Lower leg skin (tissue), 4 donors: ENCODE measurements at places on chromosomes 12 and 14.

DNA sequence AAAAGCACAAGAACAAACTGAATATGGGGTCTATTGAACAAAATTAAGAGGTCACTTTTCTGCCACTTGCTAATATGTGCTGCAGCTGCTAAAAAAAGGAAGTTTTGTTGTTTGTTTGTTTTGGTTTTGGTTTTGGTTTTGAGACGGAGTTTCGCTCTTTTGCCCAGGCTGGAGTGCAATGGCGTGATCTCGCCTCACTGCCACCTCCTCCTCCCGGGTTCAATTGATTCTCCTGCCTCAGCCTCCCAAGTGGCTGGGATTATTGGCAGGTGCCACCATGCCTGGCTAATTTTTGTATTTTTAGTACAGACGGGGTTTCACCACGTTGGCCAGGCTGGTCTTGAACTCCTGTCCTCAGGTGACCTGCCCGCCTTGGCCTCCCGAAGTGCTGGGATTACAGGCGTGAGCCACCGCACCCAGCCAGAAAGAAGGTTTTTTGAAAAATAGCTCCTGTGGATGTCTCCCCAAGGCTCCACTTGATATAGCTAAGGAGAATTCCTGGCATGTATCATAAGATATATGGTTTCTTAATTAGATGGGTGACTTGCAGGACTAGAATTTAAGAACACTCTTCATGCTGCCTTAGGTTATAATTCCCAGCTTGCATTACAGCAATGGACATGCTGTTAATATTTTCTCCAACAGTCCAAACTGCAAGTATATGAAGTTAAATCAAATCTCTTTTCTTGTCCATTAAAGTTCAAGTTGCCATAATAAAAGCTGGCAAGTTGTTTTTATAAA, 237.6 kb upstream of the AMIGO2 start:
- DNase-seq = no peak

GRCh38 chr12:62438098-62438692, 28.4 kb upstream of the MON2 start:
- DNase-seq = peak; percentile 44

DNA sequence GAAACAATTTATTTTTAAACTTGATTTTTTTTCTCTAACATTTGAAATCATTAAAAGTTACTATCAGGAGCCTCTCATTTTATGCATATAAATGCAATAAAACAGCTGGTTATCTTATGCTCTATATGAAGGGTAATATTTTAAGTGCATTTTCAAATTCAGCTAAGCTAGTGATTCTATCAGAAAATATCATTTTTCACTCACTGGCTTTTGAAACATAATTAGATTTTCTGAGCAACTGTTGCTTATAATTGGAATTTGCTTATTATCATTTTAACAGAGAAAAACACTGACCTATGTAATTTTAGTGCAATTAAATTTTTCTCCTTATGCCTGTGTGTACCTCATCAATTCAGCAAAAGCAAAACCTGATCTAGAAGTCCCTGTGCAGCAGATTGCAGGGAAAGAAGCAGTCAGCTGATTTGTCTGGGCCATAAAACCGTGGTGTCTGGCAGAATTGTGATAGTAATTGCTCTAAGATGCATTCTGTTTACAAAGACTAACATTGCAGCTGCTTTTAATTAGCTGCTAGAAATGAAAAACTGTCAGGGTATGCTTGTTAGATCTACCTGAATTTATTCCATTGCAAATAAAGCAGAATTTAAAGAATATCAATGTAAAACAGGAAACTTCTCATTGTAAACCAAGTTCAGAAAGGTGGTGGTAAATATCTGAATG, 75.0 kb downstream of the BICD1 start:
- DNase-seq = no peak

GRCh38 chr14:32611752-32612151, 282.7 kb downstream of the AKAP6 start:
- DNase-seq = no peak

GRCh38 chr12:15982471-15982870, 71.3 kb downstream of the DERA start:
- DNase-seq = no peak

DNA sequence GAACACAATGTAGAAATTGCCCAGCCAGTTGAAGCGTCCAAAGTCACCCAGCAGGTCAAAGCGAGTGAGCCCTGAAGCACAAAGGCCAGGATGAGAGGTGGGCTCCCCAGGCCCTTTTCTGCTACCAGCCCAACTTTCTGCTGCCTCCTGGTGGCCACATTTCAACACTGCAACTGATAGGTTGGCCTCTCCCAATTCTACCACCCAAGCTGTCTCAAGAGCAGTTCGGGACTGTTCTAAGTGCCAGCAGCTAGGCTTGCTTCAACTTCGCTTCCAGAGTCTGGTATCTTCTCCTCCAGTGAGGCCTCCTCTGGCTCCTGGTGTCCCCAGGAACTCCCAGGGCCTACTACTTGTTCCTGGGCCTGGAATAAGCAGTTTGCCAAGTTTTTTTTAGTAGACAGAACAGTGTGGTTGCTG, 3.4 kb upstream of the DHH start:
- DNase-seq = no peak

DNA sequence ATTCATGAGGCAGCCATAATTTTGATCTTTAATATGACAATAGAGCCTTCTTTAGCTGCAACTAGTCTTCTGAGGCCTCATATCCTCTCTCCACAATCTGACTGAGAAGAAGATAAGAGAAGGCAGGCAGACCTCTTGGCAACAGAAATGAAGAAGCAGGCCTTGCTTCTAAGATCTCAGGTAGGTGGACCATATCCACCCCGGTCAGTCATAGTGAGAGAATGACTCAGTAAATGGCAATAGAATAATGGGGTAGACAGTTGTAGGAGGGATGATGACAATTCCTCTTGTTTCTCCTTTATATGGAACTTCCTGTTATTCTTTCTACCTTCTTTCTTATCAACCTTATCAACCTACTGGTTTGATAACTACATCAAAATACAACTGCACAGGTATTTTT, 246.7 kb upstream of the G2E3 start:
- no peak for DNase-seq

DNA sequence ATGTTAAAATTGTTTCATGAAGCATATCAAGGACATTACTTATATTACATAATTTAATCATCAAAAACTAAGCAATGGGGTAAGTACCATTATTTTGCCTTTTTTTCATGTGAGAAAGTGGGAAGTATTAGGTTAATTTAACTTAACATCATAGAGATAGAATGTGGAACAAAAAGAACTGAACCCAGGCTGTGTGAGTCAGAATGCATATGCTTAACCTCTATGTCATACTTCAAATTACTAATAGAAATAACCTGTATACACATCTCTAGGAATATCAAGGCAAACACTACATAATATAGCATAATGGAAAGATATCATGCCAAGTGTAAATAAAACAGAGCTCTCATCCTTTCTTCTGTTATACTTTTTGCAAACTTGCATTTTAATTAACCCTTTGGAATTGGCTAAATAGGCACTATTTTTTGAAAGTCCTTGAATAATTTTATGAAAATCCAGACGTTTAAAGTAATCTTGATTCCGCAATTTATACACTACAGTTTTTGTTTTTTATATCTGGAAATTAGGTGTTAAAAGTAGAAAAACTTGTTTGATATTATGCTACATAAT, 777.7 kb downstream of the SLC6A15 start:
- no peak for DNase-seq

GRCh38 chr14:73227812-73228781, 9.2 kb upstream of the PAPLN start:
- DNase-seq = peak; percentile 93

GRCh38 chr12:24473097-24473496, 475.8 kb downstream of the BCAT1 start:
- no peak for DNase-seq

DNA sequence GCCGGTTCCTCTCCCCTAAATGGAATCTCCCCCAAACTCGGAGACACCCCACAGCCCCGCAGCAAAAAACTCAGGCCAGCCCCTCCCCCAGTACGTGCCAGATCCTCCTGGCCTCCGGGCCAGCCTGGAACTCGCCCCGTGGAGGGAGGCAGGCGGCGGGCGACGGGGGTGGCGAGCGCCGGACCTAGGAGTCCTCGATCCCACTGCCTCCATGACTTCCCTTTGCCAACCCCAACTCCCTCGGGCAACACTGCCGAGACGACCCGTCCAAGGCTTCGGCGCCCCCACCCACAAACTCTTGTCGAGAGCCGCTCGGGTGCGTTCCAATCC, 400 bp downstream of the ADCY6 start:
- no peak for DNase-seq

DNA sequence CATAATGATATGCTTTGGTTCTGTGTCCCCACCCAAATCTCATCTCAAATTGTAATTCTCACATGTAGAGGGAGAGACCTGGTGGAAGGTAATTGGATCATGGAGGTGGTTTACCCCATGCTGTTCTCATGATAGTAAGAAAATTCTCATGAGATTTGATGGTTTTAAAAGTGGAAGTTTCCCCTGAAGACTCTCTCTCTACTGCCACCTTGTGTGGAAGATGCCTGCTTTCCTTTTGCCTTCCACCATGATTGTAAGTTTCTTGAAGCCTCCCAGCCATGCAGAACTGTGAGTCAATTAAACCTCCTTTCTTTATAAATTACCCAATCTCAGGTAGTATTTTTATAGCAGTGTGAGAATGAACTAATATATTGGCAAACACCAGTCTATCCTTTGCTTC, 260.4 kb upstream of the PPFIA2 start:
- no peak for DNase-seq

GRCh38 chr14:104754213-104754851, 1.4 kb downstream of the SIVA1 start:
- DNase-seq = no peak

DNA sequence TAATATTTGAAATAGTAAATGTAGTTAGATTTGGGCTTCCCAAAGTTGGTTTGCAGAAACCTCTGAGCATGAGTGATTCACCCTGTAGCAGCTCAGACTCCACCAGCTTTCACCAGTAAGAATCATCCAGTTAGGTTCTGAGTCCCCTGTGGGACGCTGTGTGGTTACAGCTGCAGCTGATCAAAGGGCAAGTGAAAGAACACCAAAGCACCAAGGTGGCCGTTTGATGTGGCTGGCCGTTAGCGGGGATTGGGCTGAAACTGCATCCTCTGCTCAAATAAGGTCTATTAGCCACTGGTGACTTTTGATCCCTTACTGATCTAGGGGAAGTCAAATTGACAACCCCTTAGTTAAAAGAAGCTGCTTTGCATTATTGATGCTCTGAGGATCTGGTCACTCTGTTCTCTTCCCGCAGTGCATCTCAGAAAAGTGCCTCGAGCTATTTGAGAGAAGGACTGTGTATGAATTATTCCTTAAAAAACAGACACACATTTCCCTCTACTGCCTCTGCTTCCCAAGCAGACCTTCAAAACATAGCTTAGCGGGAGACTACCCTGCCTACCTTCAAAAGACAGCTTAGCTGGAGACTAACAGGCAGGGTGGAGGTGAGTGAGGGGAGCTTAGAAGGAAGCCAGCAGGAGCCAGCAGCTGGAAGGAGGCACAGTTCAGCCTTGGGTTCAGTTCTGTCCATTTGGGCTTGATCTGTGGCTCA, 3.7 kb downstream of the ABHD12B start:
- DNase-seq = no peak

- peak; percentile 98 for DNase-seq
Measured at GRCh38 chr12:100266585-100266834, 369 bp downstream of the DEPDC4 start.

DNA sequence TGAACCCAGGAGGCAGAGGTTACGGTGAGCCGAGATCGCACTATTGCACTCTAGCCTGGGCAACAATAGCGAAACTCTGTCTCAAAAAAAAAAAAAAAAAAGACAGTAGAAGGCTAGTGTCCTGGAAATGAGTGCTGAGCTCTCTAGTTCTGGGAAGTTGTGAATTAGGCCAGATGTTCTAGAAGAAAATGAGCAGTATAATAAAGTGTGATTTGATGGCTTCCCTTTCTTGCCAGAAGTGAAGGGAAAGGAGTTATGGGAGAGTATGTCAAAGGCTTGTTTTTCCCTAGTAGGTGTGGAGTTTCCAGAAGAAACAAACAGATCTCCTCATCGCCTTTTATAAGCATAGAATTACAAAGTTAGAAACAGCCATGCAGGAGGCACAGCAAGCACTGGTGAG, 20.5 kb downstream of the RNF212B start:
- no peak for DNase-seq

DNA sequence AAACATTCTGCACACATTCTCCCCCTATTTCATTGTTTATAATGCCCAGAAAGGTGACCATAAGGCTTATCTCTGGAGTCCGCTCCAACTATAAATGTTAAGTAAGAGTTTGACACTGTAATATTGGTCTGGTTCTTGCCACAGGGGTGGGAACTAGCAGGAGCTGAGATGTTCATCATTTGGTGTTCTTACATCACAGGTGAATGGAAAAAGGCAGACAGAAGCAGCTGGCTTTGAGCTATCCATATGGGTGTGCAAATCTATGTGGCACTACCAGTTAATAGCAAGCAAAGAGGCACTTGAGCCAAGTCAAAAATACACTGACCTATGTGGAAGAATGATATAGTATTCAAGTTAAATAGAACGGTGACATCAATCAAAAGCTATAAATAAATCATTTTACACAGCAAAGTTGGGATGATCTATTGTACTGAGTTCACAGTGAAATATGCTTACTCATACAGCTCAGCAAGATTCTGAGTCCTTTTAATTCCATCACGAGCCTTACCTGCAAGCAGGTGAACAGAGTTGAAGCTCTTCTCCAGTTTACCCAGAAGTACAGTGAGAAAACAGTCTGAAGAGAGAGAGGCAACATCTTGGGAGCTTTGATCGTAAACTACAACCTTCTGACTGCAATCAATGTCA, 43.2 kb downstream of the DUSP16 start:
- DNase-seq = no peak

- peak; percentile 58 for DNase-seq
Measured at GRCh38 chr12:130162267-130162666, at the start of gene FZD10. Gene FZD10, plus strand, starts transcription at chr12:130162464. Its CDS starts 479 bp downstream, at chr12:130162943.

DNA sequence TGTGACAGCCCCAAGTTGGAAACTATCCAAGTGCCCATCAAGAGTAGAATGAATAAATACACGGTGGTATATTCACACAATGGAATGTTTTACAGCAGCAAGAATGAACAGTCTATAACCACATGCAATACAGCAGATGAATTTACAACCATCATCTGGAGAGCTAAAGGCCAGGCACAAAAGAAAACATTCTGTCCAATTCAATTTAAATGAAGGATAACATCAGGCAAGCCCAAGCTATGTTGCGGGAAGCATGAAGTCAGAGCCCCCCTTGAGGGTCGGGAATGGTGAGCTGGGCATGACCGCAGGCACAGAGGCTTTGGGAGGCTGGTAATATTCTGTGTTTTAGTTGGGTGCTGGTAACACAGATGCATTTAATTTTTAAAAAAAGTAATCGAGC, 76.0 kb downstream of the SYNE3 start:
- DNase-seq = no peak

DNA sequence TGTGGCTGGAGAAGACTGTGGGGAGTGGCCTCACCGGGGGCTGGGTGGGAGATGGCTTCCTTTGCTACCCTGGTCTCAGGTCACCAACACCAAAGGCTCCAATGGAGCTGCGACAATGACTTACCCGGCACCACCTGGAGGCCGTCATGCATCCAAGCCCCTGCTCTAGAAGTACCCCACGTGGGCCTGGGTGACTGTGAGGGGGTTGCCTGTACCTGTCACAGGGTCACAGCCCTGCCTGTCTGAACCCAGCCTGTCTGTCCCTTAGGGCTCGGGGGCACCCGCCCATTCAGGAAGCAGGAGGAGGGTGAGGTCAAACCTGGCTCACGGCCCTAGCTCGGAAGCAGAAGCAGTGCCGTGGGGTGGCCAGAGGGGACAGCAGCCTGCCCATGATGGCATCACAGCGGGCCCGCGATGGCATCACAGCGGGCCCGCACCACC, 18.9 kb downstream of the ABCB9 start:
- peak; percentile 68 for DNase-seq
